Left cardiac atrium (tissue), 4 donors: ENCODE measurements at places on chromosomes 7 and 10. TPM values are rescaled to one million over a fixed set of nuclear protein-coding genes. Genes with fewer than 3 reads are reported as not detected.

Gene VPS41
- total RNA-seq, result 49.4 TPM

Gene EEPD1
- 5.2 TPM for total RNA-seq

Gene KCNH2
- 59.1 TPM for total RNA-seq

Gene NDUFB8
- 356 TPM for total RNA-seq

Gene NDUFA5
- total RNA-seq, result 283 TPM

Gene SCIN
- total RNA-seq, result 1.3 TPM

Gene CNNM1
- 0.15 TPM for total RNA-seq

Gene CALHM1
- total RNA-seq, result not detected

Gene CCAR1
- 26.0 TPM for total RNA-seq

DNA sequence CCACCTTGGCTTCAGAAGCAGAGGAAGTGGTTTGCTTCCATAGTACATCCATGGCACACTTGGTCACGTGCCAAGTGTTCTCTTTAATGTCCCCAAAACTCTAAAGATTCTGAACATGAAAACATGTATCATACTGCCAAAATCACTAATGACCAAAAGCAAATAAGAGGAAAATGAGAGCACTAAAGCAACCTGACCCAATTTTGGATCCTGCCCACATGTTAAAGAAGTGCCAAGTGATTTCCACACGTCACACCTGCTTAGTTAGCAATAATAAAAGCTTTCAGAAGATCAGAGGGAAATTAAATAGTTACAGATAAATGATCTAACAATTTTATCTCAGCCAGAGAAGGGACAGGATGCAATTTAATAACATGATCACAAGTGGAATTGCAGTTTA lies 1170.0 kb downstream of the XPNPEP1 start:
- no peak for DNase-seq

- no peak for DNase-seq
These were observed 1.5 kb downstream of the FAM241B start for GRCh38 chr10:69631566-69631965.

DNA sequence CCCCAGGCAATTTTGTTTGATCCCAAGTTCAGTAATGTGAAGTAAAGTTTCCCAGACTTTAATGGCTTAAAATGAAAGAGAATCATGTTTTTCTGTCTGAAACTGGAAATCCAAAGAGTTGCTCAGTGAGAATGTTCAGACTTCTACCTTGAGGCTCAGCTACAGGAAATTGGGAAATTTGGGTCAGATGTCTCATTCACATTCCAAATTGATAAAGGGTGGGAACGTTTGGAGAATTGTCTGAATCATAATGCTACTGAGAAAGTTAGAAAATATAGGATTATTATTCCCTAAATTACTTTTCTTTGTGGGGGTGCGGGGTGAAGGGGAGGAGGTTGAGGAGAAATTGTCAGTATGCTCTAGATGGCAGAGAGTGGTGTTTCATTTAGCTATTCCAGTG lies 773.9 kb downstream of the LRMDA start:
- no peak for DNase-seq

GRCh38 chr7:55214707-55215106 lies 150.4 kb upstream of the LANCL2 start:
- no peak for DNase-seq

DNA sequence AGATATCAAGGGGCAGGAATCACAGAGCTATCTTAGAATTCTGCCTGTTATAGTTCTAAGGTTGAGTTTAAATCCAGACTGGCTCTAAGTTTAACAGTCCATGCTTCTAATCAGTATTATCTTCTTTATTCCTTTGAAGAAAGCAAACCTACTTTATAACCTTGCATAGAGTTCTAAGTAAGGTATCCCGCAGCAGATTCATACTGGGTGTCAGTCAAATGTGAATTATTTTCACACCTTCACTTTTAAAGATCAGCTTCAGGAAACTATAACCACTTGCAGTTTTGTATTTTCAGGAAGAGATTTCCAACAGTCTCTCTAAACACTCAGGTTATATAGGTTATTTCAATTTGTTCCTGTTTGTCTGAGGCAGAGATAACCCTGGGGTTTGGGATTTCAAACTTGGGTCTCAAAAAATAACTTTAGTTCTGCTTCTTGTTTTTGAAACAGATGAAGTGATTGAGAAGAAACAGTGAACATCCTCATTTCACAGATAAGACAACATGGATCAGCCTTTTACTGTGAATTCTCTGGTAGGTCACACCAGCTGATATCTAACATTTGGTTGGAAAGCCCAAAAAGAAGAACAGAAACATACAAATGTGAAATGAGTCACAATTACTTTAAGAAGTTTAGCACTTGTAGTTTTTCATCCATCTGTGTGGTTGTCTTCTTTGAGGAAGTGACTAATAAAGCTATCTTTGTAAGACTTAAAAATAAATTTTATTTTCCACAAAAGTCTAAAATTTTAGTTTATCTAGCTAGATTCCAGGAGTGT lies 21.4 kb downstream of the STAMBPL1 start:
- no peak for DNase-seq

DNA sequence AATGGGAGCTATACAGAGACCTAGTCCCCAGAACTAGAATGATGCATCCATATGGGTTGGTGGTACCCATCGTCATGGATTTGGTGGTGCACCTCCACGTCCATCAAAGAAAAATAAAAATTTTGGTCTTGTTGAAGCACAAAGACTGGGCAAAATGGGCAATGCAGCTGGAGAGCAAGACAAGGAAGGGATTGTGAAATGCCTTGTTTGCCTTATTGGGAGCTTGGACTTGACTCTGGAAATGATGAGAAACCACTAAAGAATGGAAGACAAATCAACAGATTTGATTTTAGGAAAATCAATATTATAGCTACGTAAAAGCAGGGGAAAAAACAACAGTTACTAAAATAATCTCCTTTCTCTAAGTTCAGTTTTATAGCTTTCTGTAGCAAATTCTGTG lies 150.9 kb downstream of the CPED1 start:
- no peak for DNase-seq

- DNase-seq, result no peak
These were observed 55.1 kb downstream of the FAM53B start for GRCh38 chr10:124688889-124689670.
